H9 (cell line): ENCODE measurements at places on chromosomes 1 and 21.

- H3K27ac ChIP-seq, result no peak overlapping the region
- peaks cover 26% of the 10 kb centered on the region; the same call in 2 of the 3 replicates for H3K36me3 ChIP-seq
- no peaks in the 10 kb centered on the region for H3K27me3 ChIP-seq
- H3K4me1 ChIP-seq, result no peaks in the 10 kb centered on the region; the same call in 1 of the 2 replicates
- no peak overlapping the region for H3K4me3 ChIP-seq
Observed at GRCh38 chr1:16138772-16139221, 17.1 kb downstream of the EPHA2 start.

DNA sequence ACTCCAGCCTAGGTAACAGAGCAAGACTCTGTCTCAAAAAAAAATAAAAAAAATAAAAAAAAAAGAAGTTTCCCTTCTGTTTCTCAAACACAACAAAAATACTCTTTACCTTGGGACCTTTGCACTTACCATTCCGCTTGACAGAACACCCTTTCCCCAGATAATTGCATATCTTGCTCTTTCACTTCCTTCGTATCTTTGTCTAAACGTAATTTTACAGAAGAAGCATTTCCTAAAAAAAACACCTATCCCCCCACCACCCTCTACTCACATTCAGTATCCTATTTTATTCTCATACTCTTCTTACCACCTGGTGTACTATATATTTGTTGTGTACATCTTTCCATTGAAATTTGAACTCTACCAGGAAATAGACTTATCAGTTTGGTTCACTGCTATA, 32.7 kb downstream of the ASH1L start:
- H3K27ac ChIP-seq, result no peak overlapping the region
- H3K4me1 ChIP-seq, result no peaks in the 10 kb centered on the region; the same call in 1 of the 2 replicates
- no peak for DNase-seq
- no peaks in the 10 kb centered on the region for H3K27me3 ChIP-seq
- H3K36me3 ChIP-seq, result peaks cover 4% of the 10 kb centered on the region

DNA sequence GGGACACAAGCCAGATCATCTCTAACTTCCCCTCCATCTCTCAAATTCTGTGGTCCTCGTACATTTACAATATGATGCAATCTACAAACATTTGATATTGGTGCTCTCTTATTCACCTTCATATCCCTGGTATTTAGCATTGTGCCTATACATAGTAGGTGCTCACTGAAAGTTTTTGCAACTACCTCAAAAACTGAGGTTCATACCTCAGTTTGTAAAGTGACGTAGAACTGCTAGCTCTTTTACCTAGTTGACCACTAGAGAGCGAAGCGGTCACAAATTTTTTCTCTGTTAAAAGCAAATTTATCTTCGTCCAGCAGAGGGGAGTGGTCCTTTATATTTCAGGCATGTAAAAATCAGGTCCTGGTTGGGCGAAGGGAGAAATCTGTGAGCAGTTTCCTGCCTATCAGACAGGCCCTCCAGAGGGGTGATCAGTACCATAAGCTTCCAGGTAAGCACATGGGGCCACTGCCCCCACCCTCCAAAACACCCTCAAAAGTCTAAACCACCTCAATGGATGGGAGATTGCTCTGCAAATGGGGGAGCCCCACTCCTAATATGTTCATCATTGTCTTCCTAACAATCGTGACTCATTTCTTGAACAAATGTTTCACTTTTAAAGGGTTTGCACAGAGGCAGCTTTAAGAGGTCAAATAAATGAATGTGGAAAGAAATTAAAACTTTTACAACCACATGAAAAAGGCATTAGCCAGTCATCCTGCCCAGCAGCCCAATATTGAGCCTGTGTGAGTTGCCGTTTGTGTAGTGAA, 10.6 kb upstream of the HLCS start:
- H3K4me3 ChIP-seq, result no peak overlapping the region
- H3K4me1 ChIP-seq, result peaks cover 4% of the 10 kb centered on the region; the same call in 1 of the 2 replicates
- H3K27ac ChIP-seq, result no peak overlapping the region
- H3K36me3 ChIP-seq, result no peaks in the 10 kb centered on the region

DNA sequence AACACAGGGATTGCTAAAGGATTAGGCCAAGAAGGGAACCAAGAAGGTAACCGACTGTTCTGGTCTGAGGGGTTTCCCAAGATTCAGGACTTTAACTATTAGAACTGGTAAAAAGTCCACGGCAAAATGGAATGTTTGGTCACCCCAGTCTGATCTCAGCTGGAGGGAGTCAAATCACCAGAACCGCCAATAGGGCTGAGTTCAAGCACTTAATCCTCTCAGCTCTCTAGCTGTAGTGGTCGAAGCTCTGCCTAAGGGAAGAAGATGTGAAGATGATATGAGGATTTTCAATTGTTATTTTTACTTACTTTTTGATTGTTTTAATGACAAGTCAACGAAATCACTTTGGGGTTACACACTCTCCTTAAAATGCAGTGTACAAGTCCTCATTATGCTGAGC, 29.1 kb downstream of the F5 start:
- DNase-seq, result no peak
- no peaks in the 10 kb centered on the region for H3K4me1 ChIP-seq
- no peaks in the 10 kb centered on the region for H3K36me3 ChIP-seq
- no peak overlapping the region for H3K4me3 ChIP-seq

DNA sequence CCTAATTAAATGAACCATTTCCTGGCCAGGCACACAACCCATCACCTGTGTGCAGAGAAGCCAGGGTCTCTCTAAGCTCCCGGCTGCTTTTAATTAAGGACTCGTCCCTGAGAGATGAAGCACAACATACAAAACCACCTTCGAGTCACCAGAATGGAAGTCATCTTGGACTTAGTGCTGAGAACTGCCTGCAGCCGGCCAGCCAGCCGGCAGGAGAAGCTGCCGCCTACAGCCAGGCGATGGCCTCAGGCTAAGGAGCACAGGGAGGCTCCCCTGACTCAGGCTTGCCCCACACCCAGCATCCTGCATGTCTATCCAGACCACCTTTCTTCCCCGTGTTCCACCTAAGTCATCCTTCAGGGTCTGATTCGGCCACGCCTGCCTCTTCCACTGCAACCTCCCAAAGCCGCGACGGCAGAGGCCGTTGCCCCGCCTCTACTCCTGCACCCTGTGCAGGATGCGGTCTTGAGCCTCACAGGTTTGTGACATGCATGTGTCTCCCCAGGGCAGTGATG, 83.6 kb downstream of the SLC66A1 start:
- DNase-seq, result peak; percentile 41
- no peak overlapping the region for H3K27ac ChIP-seq
- H3K4me3 ChIP-seq, result no peak overlapping the region
- no peaks in the 10 kb centered on the region for H3K27me3 ChIP-seq
- peaks cover 11% of the 10 kb centered on the region for H3K36me3 ChIP-seq
- no peaks in the 10 kb centered on the region for H3K4me1 ChIP-seq

DNA sequence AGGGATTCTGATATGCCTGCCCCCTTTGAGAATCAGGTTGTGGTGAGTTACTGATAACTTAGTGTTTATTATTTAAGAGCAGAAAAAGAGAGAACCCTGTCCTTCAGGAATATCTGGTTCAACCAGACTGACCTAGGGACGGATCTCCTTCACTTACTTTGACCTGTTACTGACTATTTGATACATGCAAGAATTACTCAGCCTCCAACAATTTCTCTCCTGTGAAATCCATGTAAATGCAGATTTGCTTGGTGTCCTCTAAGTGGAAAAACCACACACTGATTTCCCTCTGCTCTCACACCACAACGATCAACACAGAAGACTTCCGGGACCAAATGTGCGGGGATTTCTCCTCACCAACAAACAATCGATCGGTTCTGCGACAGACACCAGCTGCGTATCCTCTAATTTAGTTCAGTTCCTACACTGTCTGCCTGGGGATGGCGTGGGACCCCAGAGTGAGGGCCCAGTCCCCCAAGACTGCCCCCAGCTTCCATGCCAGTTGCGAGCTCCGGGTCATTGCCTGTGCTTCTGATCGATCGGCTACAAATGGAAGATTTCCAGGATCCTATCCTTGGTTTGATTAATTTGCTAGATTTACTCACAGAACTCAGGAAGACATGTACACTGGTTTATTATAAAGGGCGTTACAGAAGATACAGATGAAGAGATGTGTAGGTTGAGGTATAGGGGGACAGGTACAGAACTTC, 51.7 kb downstream of the BACE2 start:
- no peak for DNase-seq
- H3K4me3 ChIP-seq, result no peak overlapping the region
- no peak overlapping the region for H3K27ac ChIP-seq
- H3K27me3 ChIP-seq, result peaks cover 3% of the 10 kb centered on the region; the same call in 1 of the 2 replicates
- H3K36me3 ChIP-seq, result no peaks in the 10 kb centered on the region; the same call in 2 of the 3 replicates

DNA sequence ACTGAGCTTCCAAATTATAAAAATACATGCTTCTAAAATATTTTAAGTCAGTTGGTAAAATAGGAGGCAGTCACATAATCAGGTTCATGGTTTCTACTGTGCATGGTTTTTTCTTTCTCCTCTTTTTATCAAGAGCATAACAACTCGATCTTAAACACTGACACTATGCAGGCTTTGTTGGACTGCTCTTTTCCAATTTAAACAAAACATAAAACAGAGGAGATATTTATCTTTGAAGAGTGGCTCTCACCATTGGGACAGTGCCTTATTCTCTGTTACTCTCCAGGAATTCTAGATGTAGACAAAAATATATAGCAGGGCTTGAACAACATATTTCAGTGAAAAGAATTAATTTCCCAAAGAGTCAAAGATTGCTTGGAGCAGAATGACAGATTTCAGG, 883.5 kb upstream of the ADGRL2 start:
- H3K4me3 ChIP-seq, result no peak overlapping the region
- H3K27ac ChIP-seq, result no peak overlapping the region
- H3K36me3 ChIP-seq, result no peaks in the 10 kb centered on the region
- no peaks in the 10 kb centered on the region for H3K27me3 ChIP-seq

- H3K27me3 ChIP-seq, result peaks cover 3% of the 10 kb centered on the region; the same call in 1 of the 2 replicates
- H3K4me1 ChIP-seq, result no peaks in the 10 kb centered on the region
- no peaks in the 10 kb centered on the region for H3K36me3 ChIP-seq
- no peak overlapping the region for H3K4me3 ChIP-seq
- no peak for DNase-seq
Observed at GRCh38 chr1:39656391-39656790, 15.5 kb downstream of the NT5C1A start.

GRCh38 chr1:52899445-52899894, 22.1 kb downstream of the ECHDC2 start:
- no peaks in the 10 kb centered on the region for H3K27me3 ChIP-seq
- peaks cover 8% of the 10 kb centered on the region for H3K4me1 ChIP-seq
- DNase-seq, result no peak
- no peak overlapping the region for H3K4me3 ChIP-seq
- no peak overlapping the region for H3K27ac ChIP-seq

- no peak overlapping the region for H3K4me3 ChIP-seq
- no peaks in the 10 kb centered on the region for H3K4me1 ChIP-seq
- DNase-seq, result no peak
- H3K27me3 ChIP-seq, result no peaks in the 10 kb centered on the region
- H3K36me3 ChIP-seq, result peaks cover 80% of the 10 kb centered on the region
- no peak overlapping the region for H3K27ac ChIP-seq
Observed at GRCh38 chr1:30976143-30976542, 67.6 kb upstream of the SDC3 start.

GRCh38 chr1:59150577-59151386, 146.1 kb upstream of the FGGY start:
- H3K4me3 ChIP-seq, result no peak overlapping the region
- no peaks in the 10 kb centered on the region for H3K36me3 ChIP-seq
- H3K27ac ChIP-seq, result no peak overlapping the region
- no peaks in the 10 kb centered on the region for H3K27me3 ChIP-seq

GRCh38 chr1:236465231-236465958, 58.4 kb upstream of the LGALS8 start:
- no peak overlapping the region for H3K4me3 ChIP-seq
- no peaks in the 10 kb centered on the region for H3K27me3 ChIP-seq
- no peaks in the 10 kb centered on the region for H3K36me3 ChIP-seq
- H3K27ac ChIP-seq, result no peak overlapping the region

DNA sequence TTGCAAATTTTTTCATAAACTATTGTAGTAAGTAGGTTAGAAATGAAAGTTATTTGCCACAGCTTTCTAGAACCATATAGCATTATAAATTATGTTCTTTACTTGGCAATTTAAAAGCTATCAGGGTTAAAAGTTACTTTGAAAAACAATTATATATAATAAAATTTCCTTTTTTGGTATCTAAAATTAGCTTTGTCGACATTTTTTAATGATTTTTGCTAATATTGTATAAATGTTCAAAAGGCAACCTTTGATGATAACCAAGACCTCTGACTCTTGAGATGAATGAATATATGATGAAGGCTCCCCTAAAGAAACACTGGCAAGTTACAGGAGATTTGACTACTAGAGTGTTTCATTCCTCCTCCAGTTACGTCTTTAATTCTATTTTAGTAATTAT, 121.2 kb downstream of the CDC42BPA start:
- H3K4me1 ChIP-seq, result no peaks in the 10 kb centered on the region
- no peak overlapping the region for H3K27ac ChIP-seq
- H3K4me3 ChIP-seq, result no peak overlapping the region
- no peaks in the 10 kb centered on the region for H3K27me3 ChIP-seq

GRCh38 chr1:210448297-210448892, 119.7 kb downstream of the HHAT start:
- no peaks in the 10 kb centered on the region for H3K27me3 ChIP-seq
- no peak overlapping the region for H3K4me3 ChIP-seq
- no peaks in the 10 kb centered on the region for H3K36me3 ChIP-seq
- no peaks in the 10 kb centered on the region for H3K4me1 ChIP-seq
- no peak overlapping the region for H3K27ac ChIP-seq

DNA sequence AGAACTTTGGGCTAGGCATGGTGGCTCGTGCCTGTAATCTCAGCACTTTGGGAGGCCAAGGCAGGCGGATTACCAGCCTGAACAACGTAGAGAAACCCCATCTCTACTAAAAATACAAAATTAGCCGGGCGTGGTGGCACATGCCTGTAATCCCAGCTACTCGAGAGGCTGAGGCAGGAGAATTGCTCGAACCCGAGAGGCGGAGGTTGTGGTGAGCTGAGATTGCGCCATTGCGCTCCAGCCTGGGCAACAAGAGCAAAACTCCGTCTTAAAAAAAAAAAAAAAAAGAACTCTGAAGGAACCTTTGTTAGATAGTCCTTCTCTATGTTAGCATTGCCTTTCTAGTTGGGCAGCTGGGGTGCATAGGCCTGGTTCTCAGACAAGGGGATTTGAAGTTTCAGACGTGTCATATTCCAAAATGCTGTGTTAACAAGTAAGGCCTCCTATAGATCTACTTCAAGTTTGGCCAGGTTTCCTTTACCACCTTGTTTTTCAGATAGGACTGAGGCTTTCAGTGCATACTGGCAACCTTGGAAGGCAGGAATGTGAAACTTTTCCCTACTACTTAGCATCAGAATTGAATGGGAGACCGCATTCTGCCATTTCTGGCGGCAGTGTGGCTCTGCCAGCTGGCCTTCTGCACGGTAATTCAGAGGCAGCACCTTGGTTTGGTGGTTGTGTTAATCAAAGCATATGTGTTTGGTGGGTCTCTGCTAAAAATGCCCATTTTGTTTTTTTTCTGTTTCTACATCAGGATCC, 6.1 kb downstream of the UQCRH start:
- H3K36me3 ChIP-seq, result peaks cover 61% of the 10 kb centered on the region; the same call in 2 of the 3 replicates
- DNase-seq, result no peak
- no peaks in the 10 kb centered on the region for H3K27me3 ChIP-seq
- H3K27ac ChIP-seq, result peak overlapping the region; percentile 65
- no peak overlapping the region for H3K4me3 ChIP-seq
- no peaks in the 10 kb centered on the region; the same call in 1 of the 2 replicates for H3K4me1 ChIP-seq

- H3K27ac ChIP-seq, result no peak overlapping the region
- peaks cover 9% of the 10 kb centered on the region; the same call in 1 of the 2 replicates for H3K4me1 ChIP-seq
- no peaks in the 10 kb centered on the region for H3K36me3 ChIP-seq
- no peaks in the 10 kb centered on the region for H3K27me3 ChIP-seq
Observed at GRCh38 chr1:119674111-119674526, 26.1 kb upstream of the ZNF697 start.
